ENCODE measurements at places on chromosomes 11 and 22. TPM values are rescaled to one million over a fixed set of nuclear protein-coding genes. Genes with fewer than 3 reads are reported as not detected.
A peak's percentile ranks its signal among the peaks of the same experiment; 100 is the strongest.

Gene EML3
- total RNA-seq, result 9.7 TPM

Gene CCDC87
- 0.08 TPM for total RNA-seq

Gene CHST1
- not detected for total RNA-seq

Gene EMID1
- total RNA-seq, result 3.7 TPM

Gene SNX19
- 57.1 TPM for total RNA-seq

Gene SLC5A1
- 0.24 TPM for total RNA-seq

- DNase-seq, result no peak
Observed at GRCh38 chr22:25049770-25050169, 97.3 kb downstream of the KIAA1671 start.

DNA sequence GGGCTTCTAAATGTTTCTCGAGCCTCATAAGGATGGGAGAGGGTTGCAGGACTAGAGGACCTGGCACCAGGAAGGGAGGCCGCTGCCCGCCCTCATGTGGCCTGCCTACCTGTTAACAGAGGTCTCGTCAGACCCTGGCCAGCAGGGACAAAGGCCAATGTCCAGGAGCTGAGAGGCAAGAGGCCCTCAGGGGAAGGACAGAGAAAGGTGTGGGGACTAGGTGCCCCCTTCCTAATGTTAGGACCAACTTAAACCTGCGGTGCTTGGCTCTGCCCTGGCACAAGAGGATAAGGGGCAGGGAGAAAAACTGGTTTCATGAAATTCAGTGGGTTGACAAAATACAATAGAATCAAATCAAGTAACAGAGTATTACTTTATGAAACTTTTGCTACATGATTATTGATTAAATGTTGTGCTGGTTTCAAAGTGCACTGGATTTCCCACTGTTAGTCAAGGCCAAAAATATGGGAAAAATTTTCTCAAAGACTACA lies 20.0 kb upstream of the SYT12 start:
- no peak for DNase-seq

DNA sequence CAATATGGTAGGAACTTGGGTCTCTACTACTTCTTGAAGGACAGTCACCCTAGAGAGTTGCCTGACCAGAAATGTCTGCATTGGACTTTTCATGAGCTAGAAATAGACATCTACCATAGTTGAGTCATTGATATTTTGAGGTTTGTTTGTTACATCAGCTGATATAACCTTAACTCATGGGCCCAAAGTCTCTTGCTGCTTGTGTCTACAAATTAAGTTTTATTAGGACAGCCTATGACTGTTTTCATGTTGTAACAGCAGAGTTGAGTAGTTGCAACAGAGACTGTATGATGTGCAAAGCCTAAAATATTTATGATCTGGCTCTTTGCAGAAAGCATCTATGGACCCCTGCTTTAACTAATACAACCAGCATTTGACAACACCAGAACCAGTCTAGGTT lies 155.3 kb downstream of the MIAT start:
- DNase-seq, result no peak

GRCh38 chr22:45284705-45285262 lies at the start of gene UPK3A:
TSS of gene UPK3A (plus strand) at chr22:45284949. CDS start at chr22:45285014, 65 bp downstream.
- DNase-seq, result no peak

GRCh38 chr22:39269095-39269790 lies 24.5 kb upstream of the PDGFB start:
- DNase-seq, result no peak

DNA sequence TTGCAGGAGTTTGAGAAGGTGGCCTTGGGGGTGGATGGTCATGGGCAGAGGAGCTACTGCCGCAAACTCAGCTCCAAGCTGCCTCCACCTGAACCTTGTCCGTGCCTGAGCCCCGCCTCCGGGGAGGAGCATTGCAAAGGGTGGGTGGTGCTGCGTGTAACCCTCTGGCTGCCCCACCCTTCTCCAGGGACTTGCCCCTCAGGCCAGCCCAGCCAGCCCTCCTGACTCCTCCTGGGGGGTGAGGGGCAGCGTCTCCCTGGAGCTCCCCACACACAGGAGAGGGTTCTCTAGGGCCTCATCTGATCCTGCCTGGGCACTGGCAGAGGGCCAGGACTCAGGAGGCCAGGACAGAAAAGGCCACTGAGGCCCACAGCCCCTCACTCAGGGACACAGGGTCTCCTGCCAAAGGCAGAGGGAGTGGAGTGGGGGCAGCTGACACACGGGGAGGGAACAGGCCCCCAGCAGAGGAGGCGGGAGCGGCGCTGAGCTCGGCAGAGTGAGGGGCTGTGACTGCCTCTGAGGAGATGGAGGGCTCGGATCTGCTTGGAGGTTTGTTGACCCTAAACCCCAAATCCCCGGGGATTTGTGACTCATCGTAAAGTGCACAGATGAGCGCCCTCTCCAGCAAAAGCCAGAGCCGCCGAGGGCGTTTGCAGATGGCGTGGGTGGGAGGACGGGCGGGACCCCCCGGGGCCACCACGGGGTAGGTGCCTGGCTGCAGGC lies 12.8 kb downstream of the BRSK2 start:
- no peak for DNase-seq

GRCh38 chr11:35784699-35785098 lies 122.1 kb downstream of the TRIM44 start:
- no peak for DNase-seq

GRCh38 chr11:132621976-132622580 lies 910.2 kb downstream of the OPCML start:
- no peak for DNase-seq

DNA sequence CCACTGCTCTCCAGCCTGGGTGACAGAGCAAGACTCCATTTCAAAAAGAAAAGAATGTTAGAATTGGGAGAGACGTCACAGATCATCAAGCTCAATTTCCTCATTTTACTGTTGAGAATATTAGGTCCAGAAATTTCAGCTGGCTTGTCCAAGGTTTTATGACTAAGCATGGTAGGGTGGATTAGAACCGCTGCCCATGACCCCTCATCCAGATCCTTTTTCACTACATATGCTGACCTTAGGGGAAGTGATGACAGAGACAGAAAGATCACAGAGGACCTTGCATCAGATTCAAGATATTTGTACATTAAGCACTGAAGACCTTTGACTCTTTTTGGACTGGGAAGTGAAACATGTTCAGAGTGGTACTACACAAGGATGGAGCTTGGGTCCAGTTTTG lies 134.5 kb downstream of the ADAMTS15 start:
- no peak for DNase-seq

- DNase-seq, result no peak
Observed at GRCh38 chr11:41320653-41321052, 138.8 kb downstream of the LRRC4C start.

GRCh38 chr11:110951037-110951949 lies 239.1 kb upstream of the ARHGAP20 start:
- peak; percentile 1 for DNase-seq

- DNase-seq, result no peak
Observed at GRCh38 chr11:44680982-44681597, 45.7 kb upstream of the TSPAN18 start.

DNA sequence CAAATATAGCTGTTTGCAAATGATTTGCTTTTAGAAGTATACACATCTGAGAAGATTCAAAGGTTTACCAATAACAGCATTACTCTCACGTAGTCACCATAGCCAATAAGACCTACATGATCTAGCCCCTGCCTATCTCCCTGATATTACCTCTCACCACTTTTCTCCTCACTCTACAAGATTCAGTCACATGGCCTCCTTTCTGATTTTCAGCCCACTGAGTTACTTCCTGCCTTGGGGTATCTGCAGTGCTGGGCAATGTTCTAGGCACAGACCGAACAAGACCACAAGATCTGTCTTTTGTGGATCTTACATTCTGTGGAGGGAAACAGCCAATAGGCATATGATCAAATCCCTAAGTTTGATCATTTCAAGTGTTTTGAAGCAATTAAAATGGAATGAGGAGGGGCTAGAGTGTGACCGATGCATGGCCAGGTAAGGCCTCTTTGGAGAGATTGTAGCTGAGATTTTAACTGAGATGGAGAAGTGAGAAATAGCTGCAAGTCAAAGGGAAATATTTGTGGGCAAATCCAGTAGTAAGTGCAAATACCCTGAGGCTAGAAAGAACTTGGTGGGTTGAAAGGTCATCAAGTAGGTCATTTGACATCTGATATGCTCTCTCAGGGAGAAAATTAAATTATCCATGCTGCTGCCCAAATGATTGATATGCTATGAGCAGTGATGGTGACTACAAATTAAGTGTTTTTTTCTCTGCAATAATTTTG lies 43.1 kb downstream of the ARL14EP start:
- DNase-seq, result no peak
